ENCODE measurements at places on chromosomes 7 and 10.

- DNase-seq, result no peak
These were observed 5.0 kb downstream of the KNDC1 start for GRCh38 chr10:133164816-133165555.

DNA sequence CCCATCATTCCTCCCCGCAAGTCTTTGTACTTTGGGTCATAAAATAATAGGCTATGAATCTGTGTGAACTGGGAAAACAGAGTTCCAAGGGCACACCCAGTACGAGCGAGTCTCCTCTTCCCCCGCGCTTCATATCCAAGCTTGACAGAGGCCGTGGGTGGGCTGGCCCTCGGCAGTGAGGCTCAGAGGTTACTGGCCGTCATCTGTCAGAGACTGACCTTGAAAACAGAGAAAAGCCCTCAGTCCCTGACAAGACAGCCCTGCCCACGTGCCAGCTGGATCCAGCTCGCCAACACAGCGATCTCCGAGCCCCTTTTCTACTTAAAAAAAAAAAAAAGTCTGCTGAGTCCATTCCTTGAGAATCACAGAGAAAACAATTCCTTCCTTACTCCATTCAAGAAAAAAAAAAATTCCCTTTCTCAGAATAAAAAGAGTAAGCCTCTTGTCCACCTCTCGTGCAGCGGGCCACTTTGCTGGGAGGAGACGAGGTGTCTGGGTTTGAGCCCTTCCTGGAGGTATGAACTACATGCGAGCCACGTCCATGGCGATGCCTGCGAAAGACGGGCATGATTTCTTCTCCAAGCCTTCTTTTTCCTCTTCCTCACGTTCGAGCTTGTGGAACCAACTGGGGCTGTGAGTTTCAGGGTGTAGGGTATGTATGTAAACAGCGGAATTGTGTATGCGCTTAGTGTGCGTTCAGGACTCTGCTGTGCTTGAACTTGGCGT lies 744 bp upstream of the BICC1 start:
- DNase-seq, result no peak

GRCh38 chr7:19066170-19066569 lies 51.3 kb downstream of the TWIST1 start:
- no peak for DNase-seq

GRCh38 chr10:19385846-19386450 lies 337.3 kb downstream of the MALRD1 start:
- no peak for DNase-seq

DNA sequence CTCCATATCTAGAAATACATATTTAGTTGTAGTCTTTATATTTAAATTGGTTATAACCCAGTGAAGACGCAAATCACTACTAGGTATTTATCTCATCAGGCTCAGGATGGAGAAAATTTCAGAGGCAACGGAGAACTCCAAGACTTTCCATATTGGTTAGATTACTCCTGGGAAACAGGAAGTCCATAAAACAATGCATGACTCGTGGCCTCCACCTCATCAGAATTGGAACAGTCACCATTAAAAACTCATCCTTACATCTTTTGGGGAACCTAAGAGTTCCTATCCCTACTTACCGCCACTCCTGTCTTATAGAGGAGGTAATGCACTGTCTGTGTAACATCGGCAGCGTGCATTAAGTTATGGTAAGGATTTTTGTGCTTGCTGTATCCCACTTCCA lies 177.6 kb downstream of the PPP1R17 start:
- DNase-seq, result no peak

All from stimulated activated CD8-positive, alpha-beta memory T cell treated with anti-CD3 and anti-CD28 coated beads, Interleukin-12 subunit alpha, Interleukin-12 subunit beta, amount 100 ng/mL, for 4 hours (primary cell).